NCI-H2029 (cell line): ENCODE measurements at places on chromosomes 1 and 21.

DNA sequence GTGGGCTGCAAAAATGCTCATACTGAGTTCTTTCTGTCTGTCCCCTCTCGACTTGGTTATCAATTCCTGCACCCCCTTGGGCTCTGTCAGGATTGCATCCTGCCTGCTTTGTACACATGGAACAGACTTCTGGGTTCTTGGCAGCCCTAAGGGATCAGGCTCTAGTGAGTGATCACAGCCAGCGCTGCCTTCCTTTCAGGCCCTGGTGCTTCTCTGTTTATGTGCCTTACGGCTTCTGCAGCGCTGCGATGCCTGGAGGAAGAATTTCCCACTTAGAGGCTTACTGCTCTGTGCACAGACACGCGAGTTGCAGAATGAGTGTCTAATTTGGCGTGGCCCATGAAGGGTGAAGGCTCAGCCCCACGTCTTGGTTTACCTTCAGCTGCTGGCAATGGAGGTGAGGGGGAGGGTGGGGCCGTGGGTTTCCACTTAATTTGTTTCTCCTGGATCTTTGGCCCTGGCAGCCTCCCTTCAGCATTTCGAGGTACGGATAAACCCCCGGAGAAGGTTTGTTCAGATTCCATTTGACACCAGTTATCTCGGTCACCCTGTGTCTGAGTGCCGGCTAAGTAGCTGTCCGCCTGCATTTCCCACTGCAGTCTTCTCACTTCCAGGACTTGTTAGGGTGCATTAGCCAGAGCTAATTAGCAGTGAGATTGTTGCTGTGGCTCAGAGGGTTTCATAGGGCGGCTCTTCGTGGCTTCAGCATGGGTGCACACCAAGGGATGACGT, 227.3 kb downstream of the DYRK1A start:
- DNase-seq, result no peak

DNA sequence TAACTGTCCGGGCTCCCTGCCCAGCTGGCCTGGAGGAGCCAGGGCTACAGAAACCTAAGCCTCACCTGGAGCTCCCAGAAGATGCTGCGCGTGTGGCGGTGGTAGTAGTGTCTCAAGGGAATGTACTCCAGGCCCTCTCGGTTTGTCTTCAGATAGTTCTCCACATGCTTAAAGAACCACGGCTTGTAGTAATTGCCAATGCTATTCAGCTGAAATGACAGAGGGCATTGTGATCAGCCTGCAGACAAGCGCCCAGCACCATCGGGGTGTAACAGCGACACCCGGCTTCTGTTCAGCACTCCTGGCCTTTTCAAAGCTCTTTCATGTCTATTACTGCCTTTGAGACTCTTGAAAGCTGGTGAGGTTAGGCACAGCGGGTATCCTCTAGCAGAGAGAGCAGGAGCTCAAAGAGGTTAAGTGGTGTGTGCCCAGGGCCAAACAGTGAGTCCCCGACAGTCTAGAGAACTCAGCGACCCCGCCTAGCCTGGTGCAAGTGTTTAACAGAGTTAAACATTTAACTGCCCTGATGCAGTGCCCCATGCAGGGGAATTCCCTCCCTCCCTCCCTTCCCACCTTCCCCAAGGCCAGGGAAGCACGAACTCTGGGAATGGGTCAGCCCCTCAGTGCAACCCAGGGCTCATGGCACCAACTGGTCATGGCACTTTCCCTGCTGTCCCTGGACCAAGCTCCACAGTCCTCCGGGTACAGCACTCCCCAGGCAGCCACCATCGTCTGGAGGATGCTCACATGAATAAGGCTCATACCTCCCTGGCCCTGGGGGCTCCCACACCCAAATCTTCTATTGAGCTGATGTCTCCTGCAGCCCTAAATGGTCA, 21.5 kb downstream of the DHCR24 start:
- DNase-seq, result no peak

- DNase-seq, result no peak
Measured at GRCh38 chr1:118871582-118872171, 116.5 kb downstream of the TBX15 start.

DNA sequence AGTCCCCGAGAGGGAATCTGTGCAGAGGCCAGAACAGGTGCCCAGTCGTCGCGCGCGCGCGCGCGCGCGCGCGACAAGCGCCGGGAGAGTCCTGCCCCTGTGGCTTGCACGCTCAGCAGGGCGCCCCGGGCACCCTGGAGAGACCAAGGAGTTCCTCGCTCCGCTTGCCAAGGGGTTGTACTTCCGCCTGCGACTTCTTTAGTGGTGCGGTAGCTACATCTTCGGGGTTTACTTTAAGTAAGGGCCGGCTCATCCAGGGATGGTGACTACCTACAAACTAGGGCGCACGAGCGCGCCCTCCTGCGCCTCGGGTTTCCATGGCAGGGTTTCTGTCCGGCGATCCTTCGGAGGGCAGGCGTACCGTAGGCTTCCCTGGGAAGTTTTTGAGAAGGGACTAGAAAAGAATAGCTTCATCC, 1.4 kb downstream of the LHX4 start:
- no peak for DNase-seq

DNA sequence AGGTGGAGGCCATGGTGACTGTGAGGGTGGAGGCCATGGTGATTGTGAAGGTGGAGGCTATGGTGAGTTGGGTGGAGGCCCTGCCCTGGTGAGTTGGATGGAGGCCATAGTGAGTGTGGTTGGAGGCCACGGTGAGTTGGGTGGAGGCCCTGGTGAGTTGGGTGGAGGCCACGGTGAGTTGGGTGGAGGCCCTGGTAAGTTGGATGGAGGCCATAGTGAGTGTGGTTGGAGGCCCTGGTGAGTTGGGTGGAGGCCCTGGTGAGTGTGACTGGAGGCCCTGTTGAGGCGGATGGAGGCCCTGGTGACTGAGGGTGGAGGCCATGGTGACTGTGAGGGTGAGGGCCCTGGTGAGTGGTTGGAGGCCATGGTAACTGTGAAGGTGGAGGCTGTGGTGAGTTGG, 124.9 kb upstream of the VAMP3 start:
- no peak for DNase-seq

- no peak for DNase-seq
Measured at GRCh38 chr21:27586326-27586725, 619.4 kb upstream of the ADAMTS5 start.

DNA sequence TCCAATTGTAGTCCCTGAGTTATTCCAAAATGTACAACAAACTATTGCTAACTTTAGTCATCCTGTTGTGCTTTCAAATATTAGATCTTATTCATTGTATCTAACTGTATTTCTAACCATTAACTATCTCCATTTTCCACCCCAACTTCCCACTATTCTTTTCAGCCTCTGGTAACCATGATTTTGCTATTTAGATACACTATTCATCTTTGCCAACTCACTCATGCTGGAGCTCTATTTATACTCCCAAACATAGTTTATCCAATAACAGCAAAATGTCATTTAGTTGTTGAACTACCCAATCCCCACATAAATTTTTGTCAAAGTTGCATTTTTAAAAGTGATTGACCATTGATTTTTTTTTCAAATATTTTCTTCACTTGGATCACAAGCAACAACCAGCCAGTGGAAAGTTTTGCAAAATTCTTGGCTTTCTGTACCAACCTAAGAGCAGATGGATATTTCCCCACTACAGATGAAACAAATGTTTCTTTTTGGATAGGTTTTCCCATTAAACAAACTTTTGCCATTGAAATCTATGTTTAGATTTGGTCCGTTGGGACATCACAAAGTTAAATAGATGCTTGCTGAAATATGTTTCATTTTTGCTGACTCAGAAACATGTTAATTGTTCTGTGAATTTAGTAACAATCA, 866.0 kb downstream of the LTN1 start:
- no peak for DNase-seq

- no peak for DNase-seq
Measured at GRCh38 chr1:243501002-243501401, 245.2 kb downstream of the SDCCAG8 start.

- DNase-seq, result no peak
Measured at GRCh38 chr1:15723631-15724246, 12.3 kb upstream of the SLC25A34 start.

DNA sequence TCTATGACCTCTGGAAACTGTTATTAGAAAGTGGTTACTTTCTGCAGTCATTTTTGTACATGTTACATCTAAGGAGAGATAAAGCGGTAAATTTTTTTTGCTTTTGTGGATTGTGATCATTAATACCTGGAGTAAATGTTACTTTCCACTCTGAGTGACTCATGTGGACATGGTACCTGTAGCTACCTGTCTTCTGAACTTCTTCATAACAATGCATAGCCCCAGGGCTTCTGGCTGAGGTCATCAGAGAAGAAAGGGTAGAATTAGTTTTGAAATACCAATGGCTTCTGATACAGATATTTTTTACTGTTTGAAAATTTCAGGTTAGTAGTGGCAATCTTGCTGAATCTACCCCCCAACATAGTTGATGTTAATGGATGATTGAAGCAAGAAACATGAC, 489.3 kb downstream of the RWDD3 start:
- DNase-seq, result no peak

DNA sequence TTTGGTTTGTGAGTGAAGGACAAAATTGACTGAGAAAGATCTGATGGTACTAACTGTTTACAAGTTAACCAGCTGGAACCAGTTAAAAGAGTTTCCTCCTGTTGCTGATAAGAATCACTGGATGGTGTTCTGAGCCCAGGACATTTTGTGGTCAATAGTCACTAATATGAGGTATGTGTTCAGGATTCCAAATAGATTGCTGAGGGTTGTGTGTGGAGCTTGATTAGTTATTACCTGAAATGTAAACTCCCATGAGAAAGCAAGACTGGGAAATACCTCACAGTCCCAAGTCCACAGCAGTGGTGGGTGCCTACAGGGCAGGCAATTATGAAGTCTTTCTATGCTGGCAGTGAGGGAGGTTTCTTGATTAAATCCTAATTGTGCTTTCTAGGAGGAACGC, 164.6 kb downstream of the DNM3 start:
- no peak for DNase-seq

- DNase-seq, result no peak
Measured at GRCh38 chr1:111101854-111102642, 37.8 kb downstream of the DRAM2 start.

DNA sequence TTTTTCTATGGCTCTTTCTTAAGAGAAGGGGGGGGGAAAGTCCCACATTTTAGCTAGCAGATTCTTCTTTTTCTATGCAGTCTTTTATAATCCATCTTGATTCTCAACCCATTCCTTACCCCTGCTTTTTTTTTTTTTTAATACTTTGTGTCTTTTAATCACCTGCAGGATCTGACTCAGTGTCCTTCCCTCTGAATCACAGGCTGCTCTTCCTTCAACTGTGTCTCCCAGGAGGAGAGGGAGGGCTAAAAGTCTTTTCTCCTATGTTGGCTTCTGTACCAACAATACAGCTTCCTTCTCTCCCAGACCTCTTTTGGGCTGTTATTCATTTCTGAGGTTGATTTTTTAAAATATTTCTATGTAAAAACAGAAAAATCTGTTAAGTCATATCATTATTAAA, 686.2 kb downstream of the ADGRL2 start:
- DNase-seq, result no peak

GRCh38 chr1:157400766-157401165, 151.5 kb downstream of the FCRL5 start:
- no peak for DNase-seq

- no peak for DNase-seq
Measured at GRCh38 chr21:31343030-31343510, 991 bp downstream of the TIAM1 start.

GRCh38 chr1:218661411-218661810, 316.3 kb downstream of the TGFB2 start:
- no peak for DNase-seq

DNA sequence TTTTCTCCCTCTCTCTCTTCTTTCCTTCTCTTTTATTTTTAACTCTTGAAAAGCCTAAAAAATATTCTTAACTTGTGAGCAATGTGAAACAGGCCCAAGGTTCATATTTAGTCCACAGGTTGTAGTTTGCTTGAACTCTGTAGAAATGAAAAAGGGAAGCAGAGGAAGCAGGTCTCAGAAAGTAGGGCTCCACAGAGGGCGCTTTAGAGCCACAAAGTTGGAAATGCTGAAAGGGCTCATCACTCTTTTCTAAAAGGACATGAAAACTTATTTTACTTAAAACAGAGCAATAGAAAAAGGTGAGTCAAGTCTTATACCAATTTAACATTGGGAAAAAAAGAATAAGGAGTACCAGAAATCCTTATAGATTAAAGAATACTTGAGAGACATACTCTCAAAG, 247.0 kb downstream of the USP25 start:
- no peak for DNase-seq

DNA sequence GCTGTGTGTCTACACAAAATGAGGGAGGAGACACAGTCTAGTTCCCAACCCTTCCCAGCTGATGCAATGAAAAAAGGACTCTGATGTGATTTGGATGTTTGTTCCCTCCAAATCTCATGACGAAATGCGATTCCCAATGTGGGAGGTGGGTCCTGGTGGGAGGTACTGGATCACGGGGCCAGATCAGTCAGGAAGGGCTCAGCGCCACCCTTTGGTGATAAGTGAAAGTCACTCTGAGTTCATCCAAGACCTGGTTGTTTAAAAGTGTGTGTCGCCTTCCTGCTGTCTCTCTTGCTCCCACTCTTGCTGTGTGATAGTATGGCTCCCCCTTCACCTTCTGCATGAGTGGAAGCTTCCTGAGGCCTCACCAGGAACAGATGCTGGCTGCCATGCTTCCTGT, 63.2 kb downstream of the GNG4 start:
- no peak for DNase-seq

GRCh38 chr1:155174324-155175280, 953 bp downstream of the TRIM46 start:
- DNase-seq, result peak; percentile 32

GRCh38 chr1:243413431-243414151, 157.8 kb downstream of the SDCCAG8 start:
- no peak for DNase-seq

GRCh38 chr1:33866281-33866680, 2.4 kb downstream of the HMGB4 start:
- DNase-seq, result no peak

DNA sequence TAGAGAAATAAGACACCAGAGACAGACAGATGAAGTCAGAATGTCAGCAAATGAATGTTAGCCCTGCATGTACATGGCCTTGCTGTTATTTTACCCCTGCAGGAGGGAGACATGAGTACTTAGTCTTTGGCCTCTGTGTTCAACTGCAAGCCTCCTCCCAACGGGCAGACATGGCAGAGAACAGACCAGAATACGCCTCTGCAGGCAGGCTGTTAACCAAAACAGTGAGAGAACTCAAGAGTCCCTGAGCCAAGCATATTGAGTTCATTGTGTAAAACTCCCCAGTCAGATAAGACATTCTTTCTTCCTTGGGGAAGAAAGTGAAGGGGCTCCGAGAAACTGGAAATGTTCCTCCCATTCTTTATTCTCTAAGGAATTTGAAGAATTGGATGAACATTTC, 150.9 kb downstream of the PHTF1 start:
- DNase-seq, result no peak

DNA sequence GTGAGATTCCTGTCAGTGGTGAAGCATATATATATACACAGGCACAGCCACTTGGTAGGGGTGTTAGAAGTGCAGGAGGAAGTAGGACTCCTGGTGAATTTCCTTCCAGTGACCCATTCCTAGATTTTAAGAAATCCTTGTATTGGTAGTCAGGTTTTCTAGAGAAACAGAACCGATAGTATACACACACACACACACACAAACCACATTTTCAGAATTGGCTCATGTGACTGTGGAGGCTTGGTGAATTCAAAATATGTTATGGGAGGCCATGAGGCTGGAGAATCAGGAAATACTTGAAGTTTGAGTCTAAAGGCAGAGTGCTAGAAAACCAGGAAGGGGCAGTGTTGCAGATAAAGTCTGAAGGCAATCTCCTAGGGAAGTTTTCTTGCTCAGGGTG, 114.2 kb downstream of the FCRL5 start:
- DNase-seq, result no peak
